NCI-H446 (cell line): ENCODE measurements at places on chromosomes 2 and 18.

- no peak for DNase-seq
These were observed 242.6 kb upstream of the NT5C1B start for GRCh38 chr2:18831916-18832510.

GRCh38 chr2:114020668-114021067, 130.8 kb downstream of the ACTR3 start:
- DNase-seq, result no peak

DNA sequence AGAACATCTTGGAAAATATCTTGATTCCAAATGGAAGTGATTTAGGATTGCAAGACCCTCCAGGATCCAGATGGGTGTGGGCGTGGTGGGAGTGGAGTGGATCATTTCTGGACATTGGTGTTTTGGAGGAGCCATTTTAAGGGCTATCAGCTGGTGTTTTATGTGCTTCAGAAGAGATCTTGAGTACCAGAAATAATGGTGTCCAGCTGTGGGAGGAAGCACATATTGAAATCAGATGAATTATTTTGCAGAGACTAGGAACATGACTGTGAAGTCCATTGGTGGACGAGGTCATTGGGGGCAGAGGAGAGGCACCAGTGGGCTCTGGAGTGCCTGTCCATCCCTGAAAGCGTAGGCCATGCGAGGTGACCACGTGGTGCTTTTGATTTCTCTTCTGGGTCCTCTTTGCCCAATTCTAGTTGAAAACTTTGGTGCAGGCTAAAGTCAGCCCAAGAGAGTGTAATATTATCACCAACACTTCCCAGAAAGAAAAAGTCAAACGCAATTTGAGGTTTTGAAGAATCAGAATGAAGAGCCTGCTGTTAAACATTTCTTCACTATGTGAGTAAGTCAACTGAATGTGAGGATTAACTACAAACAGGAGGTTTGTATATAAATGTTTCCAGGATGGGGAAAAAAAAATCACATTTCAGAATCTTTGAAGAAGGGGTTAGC, 31.6 kb downstream of the RNF144A start:
- DNase-seq, result no peak

- no peak for DNase-seq
These were observed 165.3 kb downstream of the ARL4C start for GRCh38 chr2:234331566-234331965.

GRCh38 chr2:68835621-68836020, 35.6 kb downstream of the BMP10 start:
- no peak for DNase-seq

- no peak for DNase-seq
These were observed 9.9 kb downstream of the KLHL23 start for GRCh38 chr2:169743549-169743948.

GRCh38 chr2:159124441-159124911, 156.0 kb downstream of the TANC1 start:
- DNase-seq, result no peak
